ENCODE measurements at places on chromosomes 5 and 9. TPM values are rescaled to one million over a fixed set of nuclear protein-coding genes. Genes with fewer than 3 reads are reported as not detected.

DNA sequence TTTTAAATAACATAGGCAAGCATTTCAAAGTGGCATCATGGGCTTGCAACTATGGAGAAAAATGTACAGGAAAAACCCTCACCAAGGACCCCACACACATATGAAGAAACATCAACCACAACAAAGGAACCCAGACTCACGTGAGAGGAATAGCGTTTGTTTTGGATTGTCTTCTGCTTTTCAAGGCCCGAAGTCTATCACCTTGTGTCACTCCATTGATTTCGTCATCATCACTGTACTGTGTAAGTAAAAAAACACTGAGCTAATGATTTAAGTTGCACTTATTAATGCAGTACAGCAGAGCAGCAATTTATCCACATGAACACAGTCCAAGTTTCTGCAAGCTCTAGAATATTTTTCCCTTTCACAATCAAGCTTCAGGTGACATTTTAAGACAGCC, 72.4 kb downstream of the HABP4 start:
- DNase-seq, result no peak
- peaks cover 15% of the 10 kb centered on the region for H3K36me3 ChIP-seq
- no peak overlapping the region for H3K4me3 ChIP-seq
- no peak overlapping the region for H3K27ac ChIP-seq

DNA sequence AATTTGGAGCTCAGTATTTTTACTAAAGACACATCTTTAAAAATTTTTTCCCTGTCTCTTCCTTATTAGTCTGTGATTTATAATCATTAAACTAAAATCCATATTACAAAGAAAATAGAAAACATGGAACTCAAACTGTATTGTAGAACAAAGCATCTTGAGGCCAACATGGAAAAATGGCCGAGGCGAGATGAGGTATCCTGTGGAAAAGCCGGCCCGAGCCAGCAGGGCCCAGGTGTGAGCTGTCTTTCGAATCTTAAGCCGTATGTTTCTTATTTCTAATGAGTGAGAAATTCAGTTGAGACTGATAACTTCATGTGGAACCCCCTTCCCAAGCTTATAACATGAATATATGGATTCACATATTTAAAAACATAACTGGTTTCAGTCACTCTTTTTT, 170.4 kb upstream of the OTULINL start:
- H3K27ac ChIP-seq, result no peak overlapping the region
- DNase-seq, result no peak
- H3K36me3 ChIP-seq, result peaks cover 11% of the 10 kb centered on the region
- H3K4me3 ChIP-seq, result no peak overlapping the region
- H3K27me3 ChIP-seq, result no peaks in the 10 kb centered on the region

GRCh38 chr5:177116631-177117373, 16.8 kb upstream of the NSD1 start:
- H3K27me3 ChIP-seq, result no peaks in the 10 kb centered on the region
- H3K27ac ChIP-seq, result peak overlapping the region; percentile 72
- H3K4me1 ChIP-seq, result peaks cover 11% of the 10 kb centered on the region
- H3K4me3 ChIP-seq, result peak overlapping the region; percentile 82
- peak; percentile 68 for DNase-seq

DNA sequence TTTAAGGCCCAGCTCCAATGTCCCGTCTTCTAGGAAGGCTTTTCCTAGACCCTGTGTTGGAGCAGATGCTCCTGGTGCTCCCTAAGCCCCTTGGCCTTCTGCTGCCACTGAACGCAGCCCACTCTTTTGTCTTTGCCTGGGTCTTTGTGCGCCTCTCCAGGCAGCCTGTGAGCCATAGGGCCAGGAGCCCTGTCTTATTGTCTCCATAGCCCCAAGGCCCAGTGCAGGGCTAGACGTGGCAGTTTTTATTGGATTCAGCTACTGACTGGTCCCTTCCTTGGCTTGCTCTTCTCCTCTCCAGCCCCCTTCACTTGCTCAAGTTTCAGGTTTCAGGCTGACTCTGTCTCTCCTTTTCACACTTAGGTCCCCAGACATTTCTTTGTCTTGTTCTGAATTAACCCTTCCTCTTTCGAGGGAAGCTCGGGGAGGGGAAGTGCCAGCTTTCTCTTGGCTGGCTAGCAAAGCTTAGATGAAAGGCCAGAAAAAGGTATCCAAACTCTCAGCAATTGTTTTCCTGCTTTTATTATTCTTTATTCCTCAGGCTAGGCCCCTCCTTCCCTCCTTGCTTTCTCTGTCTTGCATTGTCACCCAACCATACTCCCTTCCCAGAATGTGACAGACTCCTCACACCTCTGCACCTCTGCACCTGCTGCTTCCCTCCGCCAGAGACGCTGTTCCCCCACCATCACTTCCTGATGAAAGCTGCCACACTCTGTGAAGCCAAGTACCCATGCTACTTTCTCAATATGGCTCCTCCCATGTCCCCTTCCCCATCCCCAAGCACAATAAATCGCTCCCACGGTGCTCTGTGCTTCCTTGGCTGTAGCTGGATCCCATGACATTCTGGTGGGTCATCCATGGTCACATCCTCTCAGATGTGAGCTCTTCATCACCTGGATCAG, 101.6 kb upstream of the CPEB4 start:
- H3K4me3 ChIP-seq, result peak overlapping the region; percentile 3
- H3K4me1 ChIP-seq, result peaks cover 46% of the 10 kb centered on the region
- H3K27ac ChIP-seq, result peak overlapping the region; percentile 8

DNA sequence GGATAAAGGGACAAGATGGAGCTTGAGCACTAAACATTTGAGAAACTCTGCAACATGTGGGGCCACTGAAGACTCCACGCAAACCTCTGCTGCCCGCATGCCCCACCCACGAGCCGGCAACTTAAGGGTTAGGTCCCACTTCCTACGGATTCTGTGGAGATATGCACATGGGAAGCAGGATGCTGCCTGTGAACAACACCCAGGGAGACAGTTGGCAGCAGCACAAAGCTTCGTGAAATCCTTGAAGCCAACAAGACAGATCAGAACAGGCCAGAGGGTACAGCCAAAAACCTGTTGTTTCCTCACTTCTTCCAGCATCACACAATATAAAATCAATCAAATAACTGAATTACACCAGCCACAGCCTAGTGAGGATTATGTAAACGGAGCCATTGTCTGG, 270.4 kb downstream of the ENC1 start:
- no peak overlapping the region for H3K27ac ChIP-seq
- H3K36me3 ChIP-seq, result no peaks in the 10 kb centered on the region
- peaks cover 20% of the 10 kb centered on the region for H3K27me3 ChIP-seq
- no peak overlapping the region for H3K4me3 ChIP-seq

GRCh38 chr5:170302653-170303501, 5.3 kb upstream of the LCP2 start:
- DNase-seq, result no peak
- peak overlapping the region; percentile 83 for H3K27ac ChIP-seq
- H3K4me3 ChIP-seq, result peak overlapping the region; percentile 59
- peaks cover under 1% of the 10 kb centered on the region for H3K27me3 ChIP-seq

GRCh38 chr5:56037531-56038010, 42.8 kb upstream of the IL6ST start:
- H3K36me3 ChIP-seq, result no peaks in the 10 kb centered on the region
- DNase-seq, result no peak
- H3K27ac ChIP-seq, result no peak overlapping the region
- peaks cover 7% of the 10 kb centered on the region for H3K4me1 ChIP-seq
- H3K4me3 ChIP-seq, result no peak overlapping the region

Gene BTNL8
- polyA plus RNA-seq, result not detected

Measured in naive B cell (primary cell).